Aortic smooth muscle cell (primary cell): ENCODE measurements at places on chromosomes 1 and 21. TPM values are rescaled to one million over a fixed set of nuclear protein-coding genes. Genes with fewer than 3 reads are reported as not detected.

Gene FCER1G
- not detected in 2 replicates for total RNA-seq

Gene HS2ST1
- 17.4 and 25.0 TPM in 2 replicates for total RNA-seq

Gene RHD
- total RNA-seq = not detected in 2 replicates

Gene IVL
- not detected in 2 replicates for total RNA-seq

Gene UTS2
- total RNA-seq = not detected in 2 replicates
